HEK293T (cell line): ENCODE measurements at places on chromosomes 5 and 9.
A peak's percentile ranks its signal among the peaks of the same experiment; 100 is the strongest.

- no peak for DNase-seq
Observed at GRCh38 chr5:123882965-123883345, 371.0 kb downstream of the CSNK1G3 start.

- peak; percentile 83 for DNase-seq
Observed at GRCh38 chr5:115634343-115635132, 8.7 kb upstream of the TMED7 start.

- no peak for DNase-seq
Observed at GRCh38 chr5:154228696-154229095, 38.2 kb downstream of the GALNT10 start.

- DNase-seq: no peak
Observed at GRCh38 chr5:137142764-137143605, 356.1 kb downstream of the SPOCK1 start.

DNA sequence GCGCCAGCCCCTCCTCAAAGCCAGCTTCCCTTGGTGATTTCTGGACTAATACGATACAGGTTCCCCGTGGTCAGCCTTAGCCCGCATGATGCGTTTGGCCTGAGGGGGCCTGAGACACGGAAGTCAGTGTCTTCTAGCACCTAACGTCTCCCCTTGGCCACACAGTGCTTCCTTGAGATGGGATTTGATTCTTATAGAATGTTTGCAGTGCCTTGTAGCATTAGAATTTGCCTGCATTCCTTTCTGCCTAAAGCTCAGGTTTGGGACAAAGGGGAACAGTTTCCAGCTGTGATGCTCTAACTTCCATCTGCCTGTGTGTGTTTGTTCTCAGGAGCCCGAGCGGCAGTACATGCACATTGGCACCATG is 34.4 kb downstream of the CFAP90 start:
- DNase-seq: no peak

GRCh38 chr5:181211208-181211607 is 6.2 kb upstream of the TRIM7 start:
- DNase-seq: no peak

DNA sequence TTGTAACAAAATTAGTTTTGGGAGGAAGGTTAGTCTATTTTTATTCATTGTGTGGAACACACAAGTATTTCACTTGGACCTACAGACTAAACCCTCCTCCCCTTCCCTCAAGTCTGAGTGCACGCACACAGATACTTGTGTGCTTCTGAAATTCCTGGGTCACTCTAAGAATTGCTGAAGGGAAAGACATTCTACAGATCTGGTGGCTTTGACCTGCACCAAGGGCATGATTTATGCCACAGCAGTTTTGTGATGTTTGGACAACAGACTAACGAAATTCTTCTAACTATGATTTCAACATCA is 150.5 kb downstream of the ARL15 start:
- no peak for DNase-seq

- DNase-seq: no peak
Observed at GRCh38 chr9:131423171-131423581, 29.3 kb downstream of the PRRC2B start.

DNA sequence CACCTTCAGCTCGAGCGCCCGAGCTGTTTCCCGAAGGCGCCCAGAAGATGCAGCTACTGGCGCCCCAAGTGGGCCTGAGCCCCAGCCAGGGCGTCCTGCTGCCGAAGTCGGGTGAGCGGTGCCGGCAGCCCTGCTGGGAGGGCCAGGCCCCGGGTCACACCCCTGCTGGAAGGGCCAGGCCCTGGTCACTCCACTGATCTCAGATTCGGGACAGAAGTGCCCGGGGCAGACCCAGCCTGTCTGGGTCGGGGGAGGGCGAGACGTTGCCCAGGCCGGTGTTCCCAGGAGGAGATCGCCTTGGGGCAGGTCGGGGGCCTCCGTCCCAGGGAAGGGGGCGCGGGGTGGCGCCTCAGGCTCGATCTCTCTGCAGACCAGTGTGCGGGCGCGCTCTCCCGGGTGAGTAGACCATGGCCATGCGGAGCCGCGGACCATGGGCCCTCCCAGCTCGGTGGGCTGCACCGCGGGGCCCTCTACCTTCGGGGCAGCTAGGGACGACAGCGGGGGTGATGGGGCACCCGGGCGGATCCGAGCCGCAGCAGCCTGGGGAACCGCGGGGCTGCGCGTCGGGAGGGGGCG is 2.3 kb downstream of the LCNL1 start:
- DNase-seq: no peak

DNA sequence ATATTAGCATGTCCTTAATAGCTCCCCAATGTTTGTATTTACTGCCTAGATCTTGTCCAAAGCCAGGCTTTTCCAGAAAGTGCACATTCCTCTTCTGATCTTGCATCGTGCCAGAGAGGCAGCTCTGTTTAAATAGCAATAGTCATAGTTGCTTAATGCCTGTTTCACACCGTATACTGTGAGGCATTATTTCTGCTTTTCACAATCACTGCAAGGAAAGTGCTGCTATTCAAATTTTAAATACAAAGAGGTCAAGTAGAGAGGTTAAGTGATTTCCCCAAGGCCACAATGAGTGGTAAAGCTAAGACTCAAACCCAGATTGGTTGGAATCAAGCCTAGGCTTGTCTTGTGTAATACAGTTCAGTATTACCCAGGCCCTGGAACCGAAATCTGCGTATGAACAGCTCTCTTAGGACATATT is 153.6 kb downstream of the SNX18 start:
- DNase-seq: no peak

GRCh38 chr9:94445863-94446262 is 109.0 kb upstream of the PCAT7 start:
- DNase-seq: no peak

DNA sequence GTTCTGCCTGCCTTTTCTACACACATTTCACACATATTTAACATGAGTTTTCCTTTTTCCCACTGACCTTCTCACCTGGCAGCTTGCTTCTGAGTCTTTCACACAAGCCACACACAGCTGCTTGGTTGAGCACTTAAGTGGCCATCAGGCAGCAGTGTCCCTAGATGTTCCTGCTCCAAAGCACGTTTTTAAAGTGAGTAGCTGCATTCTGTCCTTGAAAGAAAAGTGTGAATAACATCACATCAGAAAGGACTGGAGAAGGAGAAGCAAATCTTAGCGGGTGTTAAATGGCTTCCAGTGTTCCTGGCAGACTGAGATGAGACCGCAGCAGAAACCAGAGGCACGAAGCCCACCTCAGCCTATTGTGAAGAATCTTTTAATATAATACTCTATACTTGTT is 209.2 kb upstream of the IRX4 start:
- no peak for DNase-seq

- DNase-seq: no peak
Observed at GRCh38 chr5:143738417-143739401, 73.3 kb upstream of the HMHB1 start.

DNA sequence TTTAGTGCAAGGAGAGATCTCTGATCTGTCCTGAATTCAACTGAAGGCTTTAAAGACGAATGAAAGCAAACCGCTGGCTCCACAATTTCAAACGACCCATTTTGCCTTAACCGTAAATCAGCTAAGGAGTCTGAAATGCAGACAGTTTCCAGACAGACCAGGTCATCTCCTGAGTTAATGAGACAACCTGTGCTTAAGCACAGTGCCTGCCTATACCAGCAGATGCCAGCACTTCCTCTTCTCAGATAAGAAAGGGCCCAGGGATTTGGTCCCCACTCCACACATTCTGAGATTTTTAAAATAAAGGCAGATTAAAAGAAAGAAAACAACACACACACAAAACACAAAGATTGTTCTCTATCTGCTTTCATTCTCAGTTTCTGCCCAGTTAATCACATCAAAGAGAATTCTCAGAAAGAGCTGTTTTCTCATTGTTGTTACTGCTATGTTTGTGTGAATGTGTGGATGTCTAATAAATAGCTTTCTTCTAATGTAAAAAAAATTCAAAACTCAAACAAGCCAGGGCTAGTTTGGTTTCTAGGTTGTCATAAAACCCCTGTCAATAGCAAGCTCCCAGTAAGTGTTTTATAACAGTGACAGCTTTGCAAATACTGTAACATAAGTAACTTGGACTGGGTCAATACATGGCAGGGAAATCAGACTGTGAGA is 157.7 kb upstream of the SLC24A2 start:
- DNase-seq: peak; percentile 42

GRCh38 chr9:134556531-134557068 is 85.0 kb upstream of the COL5A1 start:
- no peak for DNase-seq

GRCh38 chr9:8660383-8660782 is 860.8 kb upstream of the DMAC1 start:
- no peak for DNase-seq

GRCh38 chr9:18385696-18386490 is 88.1 kb upstream of the ADAMTSL1 start:
- DNase-seq: no peak

GRCh38 chr9:78235256-78235761 is 566 bp upstream of the CEP78 start:
- DNase-seq: no peak

DNA sequence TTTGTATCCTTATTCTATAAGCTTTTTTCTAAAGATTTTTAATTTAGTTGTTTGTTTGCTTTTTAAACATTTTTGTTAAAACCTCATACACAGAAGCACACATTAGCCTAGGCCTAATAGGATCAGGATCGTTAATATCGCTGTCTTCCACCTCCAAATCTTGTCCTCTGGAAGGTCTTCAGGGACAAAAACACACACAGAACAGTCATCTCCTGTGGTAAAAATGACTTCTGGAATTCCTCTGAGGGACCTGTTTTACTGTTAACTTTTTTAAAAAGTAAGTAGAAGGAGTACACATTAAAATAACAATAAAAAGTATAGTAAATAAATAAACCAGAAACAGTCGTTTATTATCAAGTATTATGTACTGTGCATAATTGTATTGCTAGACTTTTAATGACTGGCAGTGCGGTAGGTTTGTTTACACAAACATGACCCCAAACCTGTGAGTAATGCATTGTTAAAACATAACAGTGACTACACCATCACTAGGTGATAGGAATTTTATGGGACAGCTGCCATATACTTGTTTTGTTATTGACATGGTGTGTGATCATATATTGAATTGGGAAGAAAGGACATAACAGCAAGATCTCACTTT is 109.6 kb downstream of the ZCCHC7 start:
- DNase-seq: no peak

DNA sequence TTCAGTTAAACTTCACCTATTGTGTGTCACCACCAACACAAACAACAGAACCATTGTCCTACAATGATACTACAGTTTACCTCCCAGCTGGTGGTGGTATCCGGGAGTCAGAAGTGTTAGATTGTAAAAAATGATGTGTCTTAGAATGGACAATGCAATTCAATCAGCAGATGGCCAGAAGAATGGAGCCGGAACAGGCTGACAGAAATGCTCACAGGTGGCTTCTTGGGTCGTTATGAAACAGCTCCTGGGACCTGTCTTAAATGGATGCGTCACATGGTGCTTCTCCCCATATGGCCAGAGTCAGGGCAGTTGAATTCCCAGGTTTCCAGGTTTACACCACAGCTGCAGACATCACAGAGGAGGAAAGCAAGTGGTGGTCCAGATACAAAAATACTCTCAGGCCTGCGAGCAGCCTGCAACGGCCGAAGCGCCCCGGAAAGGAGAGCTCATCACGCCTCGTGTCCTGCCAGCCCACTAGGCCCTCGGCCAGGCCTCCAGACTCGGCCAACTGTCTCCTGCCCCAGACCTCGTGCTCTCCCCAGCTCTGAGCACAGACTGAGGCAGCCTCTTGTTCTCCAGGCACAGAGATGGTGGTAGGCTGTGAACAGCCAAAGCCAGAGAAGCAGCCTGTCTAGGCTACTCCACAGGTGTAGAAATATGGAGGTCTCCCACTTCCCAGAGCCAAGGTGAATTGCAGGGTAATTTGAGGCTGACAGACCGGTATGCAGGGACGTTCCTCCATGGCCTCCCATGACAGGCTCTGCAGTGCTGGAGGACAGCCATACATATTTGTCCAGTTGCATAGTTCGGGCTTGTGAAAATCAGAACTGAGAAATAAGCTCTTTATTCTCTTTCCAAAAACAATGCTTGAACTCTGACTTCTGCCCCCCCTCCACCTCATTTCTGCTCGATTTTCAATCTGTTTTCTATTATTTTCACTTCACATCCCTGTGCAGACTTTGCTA is 98.5 kb upstream of the SPATA31C2 start:
- no peak for DNase-seq
